AG04450 (cell line): ENCODE measurements at places on chromosomes 4 and X.
A peak's percentile ranks its signal among the peaks of the same experiment; 100 is the strongest.

GRCh38 chr4:85952528-85952927 lies 407.3 kb downstream of the MAPK10 start:
- no peak for DNase-seq

DNA sequence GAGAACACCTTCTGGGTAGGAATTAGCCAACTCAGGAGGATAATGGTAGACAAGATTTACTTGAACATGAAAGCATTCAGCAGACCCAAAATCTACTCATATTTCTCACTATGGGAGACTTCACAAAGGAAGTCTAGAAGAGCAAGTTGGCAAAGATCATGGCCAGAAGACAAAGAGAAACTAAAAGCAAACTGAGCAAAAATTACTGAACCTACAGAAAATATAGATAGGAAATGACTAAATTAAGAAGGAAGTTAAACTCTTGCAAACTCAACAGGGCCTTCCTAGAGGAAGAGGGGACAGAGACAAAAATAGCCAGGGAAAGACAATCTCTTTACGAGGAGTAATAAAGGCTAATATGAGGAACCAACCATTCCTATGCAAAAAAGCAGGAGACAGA lies 18.7 kb downstream of the CORIN start:
- DNase-seq = no peak

DNA sequence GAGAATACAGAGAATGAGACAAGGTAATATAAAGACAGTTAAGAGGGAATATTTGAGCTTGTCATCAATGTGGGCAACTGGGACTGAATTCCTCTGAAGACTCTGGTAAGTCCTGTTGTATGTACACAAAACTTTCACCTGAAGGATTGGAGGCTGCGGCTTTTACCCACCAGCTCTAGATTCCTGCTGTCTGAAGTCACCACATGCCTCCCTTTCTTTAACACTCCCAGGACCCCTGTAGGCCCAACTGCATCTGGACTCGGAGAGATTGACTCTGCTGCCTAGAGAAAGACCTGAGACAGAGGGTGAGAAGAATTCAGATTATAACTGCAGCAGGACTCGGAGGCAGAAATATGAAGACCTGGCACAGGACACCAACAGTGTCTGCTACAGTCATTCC lies 1048.0 kb downstream of the PDHA2 start:
- DNase-seq = no peak

- no peak for DNase-seq
Measured at GRCh38 chr4:73853246-73853704, at the start of gene PF4V1. PF4V1 (plus strand) TSS chr4:73853296; CDS start chr4:73853363, 67 bp downstream.

DNA sequence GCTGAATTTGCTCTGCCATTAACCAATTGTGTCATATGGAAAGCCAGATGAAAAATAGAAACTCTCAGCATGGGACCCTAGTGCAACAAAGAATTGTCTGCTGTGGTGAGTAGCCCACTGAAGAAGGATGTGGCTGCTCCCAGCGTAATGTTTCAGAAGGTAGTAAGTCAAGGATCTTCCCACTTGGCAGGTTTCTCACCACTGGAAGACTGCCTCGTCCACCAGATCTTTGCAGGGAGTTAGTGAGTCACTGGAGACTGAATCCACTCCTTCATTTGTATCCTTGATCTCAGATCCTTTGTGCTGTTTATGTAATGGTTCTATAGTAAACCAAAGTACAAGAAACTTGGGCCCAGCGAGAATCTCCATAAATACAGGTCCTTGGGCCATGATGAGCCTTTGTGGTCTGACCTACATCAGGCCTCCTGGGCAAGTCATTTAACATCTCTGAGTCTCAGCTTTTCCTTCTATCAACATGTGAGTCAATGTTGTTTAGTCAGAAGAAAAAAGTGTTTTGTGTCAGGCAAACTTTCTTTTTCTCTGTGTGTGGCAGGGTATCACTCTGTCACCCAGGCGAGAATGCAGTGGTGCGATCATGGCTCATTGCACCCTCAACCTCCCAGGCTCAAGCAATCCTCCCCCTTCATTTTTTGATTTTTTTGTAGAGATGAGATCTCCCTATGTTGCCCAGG lies 78.0 kb upstream of the CCDC160 start:
- no peak for DNase-seq

DNA sequence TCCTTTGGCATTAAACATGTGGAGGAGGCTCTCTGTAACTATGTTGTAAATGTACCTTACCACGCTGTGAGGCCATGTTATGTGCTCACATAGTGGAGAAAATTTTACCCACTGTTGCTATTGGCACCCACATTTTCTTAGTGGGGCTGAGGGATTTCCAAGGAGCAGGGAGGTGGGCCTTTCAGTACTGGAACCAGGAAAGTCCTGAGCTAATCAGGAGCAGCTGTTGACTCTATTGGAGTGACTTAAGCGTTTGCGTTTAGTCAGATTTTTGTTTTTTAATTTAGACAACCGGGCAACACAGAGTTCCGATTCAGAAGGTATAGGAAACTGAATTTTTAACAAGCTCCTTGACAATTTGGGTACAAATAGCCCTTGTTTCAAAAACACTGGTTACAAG lies 30.7 kb upstream of the WDR17 start:
- DNase-seq = no peak

- DNase-seq = no peak
Measured at GRCh38 chr4:80422727-80423404, 87.3 kb downstream of the CFAP299 start.

DNA sequence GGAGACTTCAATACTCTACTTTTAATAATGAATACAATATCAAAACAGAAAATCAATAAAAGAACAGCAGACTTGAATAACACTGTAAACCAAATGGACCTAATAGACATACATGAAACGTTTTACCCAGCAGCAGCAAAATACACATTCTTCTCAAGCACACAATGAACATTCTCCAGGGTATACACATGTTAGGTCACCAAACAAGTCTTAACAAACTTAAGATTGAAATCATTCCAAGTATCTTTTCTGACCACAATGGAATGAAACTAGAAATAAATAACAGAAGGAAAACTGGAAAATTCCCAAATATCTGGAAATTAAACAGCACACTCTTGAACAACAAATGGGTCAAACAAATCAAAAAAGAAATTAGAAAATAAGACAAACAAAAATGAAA lies 145.0 kb upstream of the CT83 start:
- DNase-seq = no peak

DNA sequence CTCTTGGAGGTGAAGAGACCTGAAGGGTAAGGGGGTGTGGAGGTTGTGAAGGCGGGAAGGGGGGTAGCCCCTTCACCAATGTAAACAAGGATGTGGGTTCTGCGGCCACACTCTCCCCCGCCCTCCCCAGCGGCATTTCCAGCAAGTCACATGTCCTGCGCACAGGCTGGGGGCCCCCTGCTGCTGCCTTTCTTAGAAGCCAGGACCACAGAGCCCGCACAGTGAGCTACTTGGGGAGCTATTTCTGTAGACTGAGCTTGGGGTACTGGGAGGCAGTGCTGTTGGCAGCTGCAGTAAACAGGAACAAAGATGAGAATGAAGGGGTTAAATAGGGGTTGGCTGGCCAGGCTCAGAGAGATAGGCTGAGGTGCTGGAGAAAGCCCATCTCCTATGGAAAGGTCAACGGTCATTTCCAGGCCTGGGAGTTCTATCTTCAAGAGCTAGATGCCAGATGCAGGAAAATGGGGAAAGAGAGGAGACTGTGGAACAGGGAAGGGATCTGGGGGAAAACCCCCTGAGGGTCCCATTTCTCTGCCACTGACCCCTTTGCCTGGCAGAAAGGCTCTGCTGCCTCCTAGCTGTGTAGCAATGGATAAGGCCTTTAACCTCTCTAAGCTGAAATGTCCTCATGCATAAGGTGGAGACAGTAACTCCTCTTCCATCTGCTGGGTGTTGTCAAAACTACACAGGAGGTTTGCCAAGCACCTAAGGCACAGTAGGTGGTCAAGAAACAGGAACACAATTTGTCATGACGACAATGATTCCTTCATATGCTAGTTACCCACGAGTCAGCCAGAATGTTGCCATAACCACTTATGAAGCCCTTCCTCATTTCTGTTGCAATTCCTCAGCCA lies 18.5 kb upstream of the PIM2 start:
- no peak for DNase-seq

- peak; percentile 63 for DNase-seq
Measured at GRCh38 chr4:158750379-158750778, 18.4 kb upstream of the FNIP2 start.

- no peak for DNase-seq
Measured at GRCh38 chr4:130214268-130214667, 1118.3 kb downstream of the C4orf33 start.
